Neural progenitor cell (in vitro differentiated cells): ENCODE measurements at places on chromosomes 11 and 22.

DNA sequence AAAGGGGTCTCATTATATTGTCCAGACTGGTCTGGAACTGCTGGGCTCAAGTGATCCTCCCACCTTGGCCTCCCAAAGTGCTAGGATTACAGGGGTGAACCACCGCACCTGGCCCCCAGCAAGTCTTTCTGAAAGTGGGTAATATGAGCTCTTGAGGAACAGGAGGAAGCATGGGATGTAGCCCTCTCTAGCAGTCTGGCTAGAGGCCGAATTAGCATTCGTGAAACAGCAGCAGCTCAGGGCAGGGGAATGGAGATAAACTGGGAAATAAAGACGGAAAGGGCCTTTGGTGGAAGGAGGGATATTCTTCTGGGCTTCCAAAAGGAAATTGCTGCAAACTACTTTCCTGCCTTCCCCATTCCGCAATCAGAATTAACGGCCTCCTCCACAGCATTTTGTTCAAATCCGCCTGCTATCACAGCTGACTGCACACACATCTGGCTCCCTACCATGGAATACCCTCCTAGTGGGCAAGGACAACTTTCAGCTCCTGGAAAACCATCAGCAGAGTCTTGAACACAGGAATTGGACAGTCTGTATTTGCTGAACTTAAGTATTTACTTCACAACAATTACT is 44.3 kb downstream of the MICAL3 start:
- no peak for DNase-seq

DNA sequence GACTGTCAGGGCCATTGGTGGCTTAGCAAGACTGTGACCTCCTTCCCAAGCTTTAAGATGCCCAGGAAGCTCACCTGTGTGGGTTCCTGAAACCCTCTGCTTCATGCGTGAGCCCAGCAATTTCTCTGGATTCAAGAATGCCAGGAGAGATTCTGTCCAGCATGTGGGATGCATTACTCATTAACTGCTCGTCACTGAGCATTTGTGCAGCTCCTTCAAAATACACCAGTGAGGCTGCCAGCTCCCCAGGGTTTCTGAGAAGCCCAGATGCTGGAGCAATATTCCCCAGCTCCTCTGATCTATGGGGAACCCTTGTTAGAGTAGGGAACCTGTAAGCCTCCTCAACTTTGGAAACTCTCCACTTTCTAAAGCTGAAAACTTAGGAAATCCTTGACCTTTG is 126.5 kb downstream of the CHST1 start:
- no peak for DNase-seq

DNA sequence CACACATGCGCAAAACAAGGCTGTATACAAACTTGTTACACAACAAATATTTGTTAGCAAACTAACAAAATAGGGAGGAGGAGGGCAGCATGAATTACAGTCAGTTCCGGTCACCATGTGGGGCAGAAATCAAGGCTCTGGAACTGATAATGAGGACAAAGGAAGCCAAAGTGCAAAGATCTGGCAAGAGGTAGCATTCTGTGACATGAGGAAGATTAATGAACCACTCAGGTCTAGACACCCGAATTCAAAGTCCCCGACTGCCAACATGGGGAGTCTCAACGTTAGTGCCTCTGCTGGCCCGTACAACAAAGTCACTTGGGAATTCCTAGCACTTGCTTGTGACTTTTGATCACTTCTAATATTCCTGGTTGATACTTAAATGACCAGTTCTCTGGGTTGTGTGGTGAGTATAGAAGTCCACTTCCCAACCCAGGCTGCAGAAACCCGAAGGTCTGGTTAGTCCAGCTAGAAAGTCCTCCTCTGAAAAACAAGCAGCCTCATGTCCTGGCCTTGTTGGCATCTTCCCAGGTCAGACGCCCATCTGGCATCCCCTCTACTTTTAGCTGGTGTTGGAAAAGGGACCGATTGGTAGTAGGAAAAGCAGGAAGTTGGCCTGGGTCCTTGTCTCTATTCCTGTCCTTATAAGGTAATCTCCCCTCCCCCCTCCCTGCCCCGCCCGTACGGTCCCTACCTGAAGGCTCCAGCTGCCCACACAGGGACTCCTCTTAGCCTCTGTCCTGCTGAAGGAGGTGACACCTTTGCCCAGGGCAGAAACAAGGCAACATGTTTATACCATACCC is 1.6 kb downstream of the SUN2 start:
- no peak for DNase-seq

DNA sequence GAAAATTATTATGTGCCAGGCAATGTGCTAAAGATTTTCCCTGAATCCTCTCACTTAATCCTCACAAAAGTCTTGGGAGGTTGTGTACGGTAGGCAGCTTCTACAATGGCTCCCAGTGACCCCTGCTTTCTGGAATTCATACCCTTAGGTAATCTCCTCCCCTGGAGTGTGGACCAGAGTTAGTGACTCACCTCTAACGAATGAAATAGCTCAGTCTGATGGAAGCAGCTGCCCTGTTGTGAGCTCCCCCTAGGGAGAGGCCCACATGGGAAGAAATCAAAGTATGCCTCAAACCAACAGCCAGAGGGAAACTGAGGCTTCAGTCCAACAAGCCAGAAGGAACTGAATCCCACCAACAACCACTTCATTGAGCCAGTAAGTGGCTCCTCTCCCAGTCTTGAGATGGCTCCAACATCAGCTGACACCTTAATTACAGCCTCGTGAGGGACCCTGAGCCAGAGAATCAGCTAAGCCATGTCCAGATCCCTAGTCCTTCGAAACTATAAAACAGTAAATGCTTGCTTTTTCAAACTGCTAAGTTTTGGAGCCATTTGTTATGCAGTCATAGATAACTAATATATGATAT is 98.9 kb upstream of the ISX start:
- no peak for DNase-seq

GRCh38 chr11:62081378-62082291 is 42.2 kb upstream of the INCENP start:
- DNase-seq: peak; percentile 79

- no peak for DNase-seq
Measured at GRCh38 chr11:83170865-83171264, 13.9 kb downstream of the PCF11 start.
